ENCODE measurements at places on chromosomes 7 and 10. TPM values are rescaled to one million over a fixed set of nuclear protein-coding genes. Genes with fewer than 3 reads are reported as not detected.

DNA sequence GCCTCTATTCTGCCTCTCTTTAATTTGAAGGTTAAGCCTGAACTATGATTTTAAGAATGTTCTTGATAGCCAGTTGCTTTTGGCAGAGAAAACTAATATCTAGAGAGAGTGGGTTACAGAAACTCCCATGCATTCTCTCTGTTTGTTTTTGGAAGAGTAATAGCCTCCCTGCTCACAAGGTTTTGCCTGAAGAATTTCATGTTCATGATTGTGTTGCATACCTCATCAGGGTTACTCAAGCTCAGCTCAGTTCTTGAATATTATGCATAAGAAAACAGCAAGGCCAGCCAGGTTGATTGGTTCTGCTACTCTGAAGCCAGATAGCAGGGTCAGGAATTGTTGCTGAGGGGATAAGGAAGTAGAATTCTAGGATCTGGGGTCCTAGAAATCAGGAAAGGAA is 137.4 kb downstream of the MDFIC start:
- H3K4me1 ChIP-seq, result no peaks in the 10 kb centered on the region
- no peak overlapping the region for H3K27ac ChIP-seq
- no peaks in the 10 kb centered on the region for H3K27me3 ChIP-seq
- H3K4me3 ChIP-seq, result no peak overlapping the region
- DNase-seq, result no peak

DNA sequence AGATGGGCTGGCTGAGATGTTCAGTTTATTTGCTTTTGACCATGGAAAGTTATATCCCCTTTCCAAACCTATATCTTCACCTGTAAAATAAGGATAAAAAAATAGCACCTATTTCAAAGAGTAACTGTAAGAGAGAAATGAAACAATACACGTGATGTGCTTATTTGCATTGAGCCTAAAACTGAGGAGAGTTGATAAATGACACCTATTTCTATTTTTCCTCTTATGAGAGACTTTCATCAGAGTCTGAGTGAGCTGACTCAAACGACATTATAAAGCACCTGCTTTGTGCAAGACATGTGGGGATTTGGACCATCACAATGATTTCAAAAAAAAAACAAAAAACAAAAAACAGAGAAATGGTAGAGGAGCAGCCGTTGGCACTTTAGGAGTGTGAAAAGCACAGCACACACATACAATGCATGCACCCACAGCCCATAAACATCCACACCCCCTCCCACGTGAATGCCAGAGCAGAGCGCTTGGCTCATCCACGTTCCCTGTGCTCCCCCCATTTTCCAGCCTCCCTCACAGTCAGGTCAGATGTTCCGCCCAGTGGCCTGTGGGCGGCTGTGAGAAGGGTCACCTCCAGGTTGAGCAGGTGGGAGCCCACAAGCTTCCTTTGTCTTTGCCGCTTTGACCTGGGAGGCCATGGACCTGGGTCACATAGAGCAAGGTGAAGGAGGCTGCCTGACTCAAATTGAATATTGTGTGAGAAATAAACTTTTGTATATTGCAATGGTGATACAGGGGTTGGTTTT is 253.2 kb upstream of the ZNF32 start:
- H3K27ac ChIP-seq, result no peak overlapping the region
- H3K4me1 ChIP-seq, result peaks cover 4% of the 10 kb centered on the region
- no peaks in the 10 kb centered on the region for H3K27me3 ChIP-seq
- DNase-seq, result no peak
- no peak overlapping the region for H3K4me3 ChIP-seq
- H3K36me3 ChIP-seq, result no peaks in the 10 kb centered on the region

TMEM229A gene
- total RNA-seq, result 11.4 TPM

DNA sequence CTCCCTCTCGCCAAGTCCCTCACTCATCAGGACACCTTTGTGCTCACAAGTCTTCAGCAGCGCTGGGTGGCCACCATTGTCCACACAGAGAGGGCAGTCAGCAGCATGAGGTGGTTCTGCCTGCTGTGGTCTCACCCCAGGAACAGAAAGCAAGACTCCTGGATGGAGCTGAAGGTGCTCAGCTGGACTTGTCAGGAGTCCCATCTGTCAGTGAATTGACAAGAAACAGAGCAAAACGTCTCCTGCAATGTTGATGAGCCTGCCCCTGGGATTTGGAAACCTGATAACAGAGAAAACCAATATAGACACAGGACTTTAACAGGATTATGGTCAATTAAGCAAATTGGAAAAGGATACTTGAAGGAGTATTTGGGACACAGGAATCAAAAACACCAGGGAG is 122.2 kb upstream of the PRSS58 start:
- no peak overlapping the region for H3K4me3 ChIP-seq
- H3K4me1 ChIP-seq, result no peaks in the 10 kb centered on the region
- H3K27ac ChIP-seq, result no peak overlapping the region
- H3K27me3 ChIP-seq, result no peaks in the 10 kb centered on the region
- no peaks in the 10 kb centered on the region for H3K36me3 ChIP-seq

DNA sequence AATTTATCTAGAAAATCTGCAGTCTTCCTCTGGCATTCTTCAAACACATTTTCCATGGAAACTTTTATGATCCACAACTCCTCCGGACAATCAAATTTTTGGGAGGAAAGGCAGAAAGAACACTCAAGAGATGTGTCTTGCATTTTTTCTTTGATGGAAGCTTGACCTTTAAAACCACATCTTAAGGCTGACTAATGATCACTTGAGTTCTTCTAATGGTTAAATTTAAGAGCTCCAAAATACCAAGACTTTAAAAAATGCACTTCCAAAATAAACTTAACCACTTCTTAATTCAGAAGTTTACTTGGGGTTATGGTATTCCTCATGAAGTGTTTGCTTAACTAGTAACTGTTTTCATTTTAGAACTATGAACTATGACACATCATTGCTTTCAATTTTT is 43.3 kb downstream of the ETV1 start:
- no peak overlapping the region for H3K27ac ChIP-seq
- H3K27me3 ChIP-seq, result no peaks in the 10 kb centered on the region
- no peaks in the 10 kb centered on the region for H3K4me1 ChIP-seq
- no peak for DNase-seq

CNPY1 gene
- total RNA-seq, result 0.40 TPM

MMD2 gene
- not detected for total RNA-seq

Measured in Peyer's patch (tissue), 4 donors.